Neural progenitor cell (in vitro differentiated cells): ENCODE measurements at places on chromosomes 1 and 21. TPM values are rescaled to one million over a fixed set of nuclear protein-coding genes. Genes with fewer than 3 reads are reported as not detected.

CCDC27 gene
- total RNA-seq, result not detected in 2 replicates

ZNF648 gene
- total RNA-seq, result 1.5 and 2.0 TPM in 2 replicates

CYP4Z1 gene
- total RNA-seq, result not detected in 2 replicates

SERPINC1 gene
- not detected in 2 replicates for total RNA-seq

RBP7 gene
- 0.96 TPM in 1 of 2 replicates, not detected in the other for total RNA-seq

NADK gene
- 37.8 and 56.9 TPM in 2 replicates for total RNA-seq

CHAF1B gene
- 19.4 and 26.1 TPM in 2 replicates for total RNA-seq

FAM177B gene
- total RNA-seq, result not detected in 2 replicates

ARHGAP29 gene
- 11.4 and 14.8 TPM in 2 replicates for total RNA-seq

RGS16 gene
- 12.5 and 16.4 TPM in 2 replicates for total RNA-seq

ATXN7L2 gene
- 6.5 and 8.5 TPM in 2 replicates for total RNA-seq

SUSD4 gene
- 1.6 and 3.5 TPM in 2 replicates for total RNA-seq

S100A7A gene
- total RNA-seq, result not detected in 2 replicates

NR0B2 gene
- not detected in 2 replicates for total RNA-seq

S100A1 gene
- 0.74 TPM in 1 of 2 replicates, not detected in the other for total RNA-seq

PTPN14 gene
- 27.3 and 28.3 TPM in 2 replicates for total RNA-seq

RNF187 gene
- 16.1 and 32.3 TPM in 2 replicates for total RNA-seq

TESK2 gene
- total RNA-seq, result 10.5 and 14.9 TPM in 2 replicates
